NCI-H2227 treated with DMSO at 0.1 percent for 48 hours (cell line): ENCODE measurements at places on chromosomes 6 and 20.

- DNase-seq: no peak
These were observed 26.2 kb upstream of the MICB start for GRCh38 chr6:31471711-31472110.

DNA sequence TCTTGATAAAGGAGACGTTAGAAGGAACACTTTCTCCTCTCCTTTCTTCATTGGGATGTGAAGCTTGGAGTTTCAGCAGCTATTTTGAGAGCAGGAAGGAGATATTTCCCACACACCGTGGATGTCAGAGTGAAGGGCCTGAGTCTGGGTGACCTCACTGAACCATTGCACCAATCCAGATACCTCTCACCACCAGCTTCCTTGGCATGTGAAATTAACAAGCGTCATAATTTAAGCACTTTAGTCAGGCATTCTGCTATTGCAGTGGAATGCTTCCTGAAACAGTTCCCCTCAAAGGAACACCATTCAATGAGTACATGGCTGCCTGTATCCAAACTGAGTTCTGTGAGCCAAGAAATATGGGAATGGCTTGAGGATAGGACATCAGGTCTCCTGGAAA, 83.7 kb downstream of the CHMP4B start:
- no peak for DNase-seq

DNA sequence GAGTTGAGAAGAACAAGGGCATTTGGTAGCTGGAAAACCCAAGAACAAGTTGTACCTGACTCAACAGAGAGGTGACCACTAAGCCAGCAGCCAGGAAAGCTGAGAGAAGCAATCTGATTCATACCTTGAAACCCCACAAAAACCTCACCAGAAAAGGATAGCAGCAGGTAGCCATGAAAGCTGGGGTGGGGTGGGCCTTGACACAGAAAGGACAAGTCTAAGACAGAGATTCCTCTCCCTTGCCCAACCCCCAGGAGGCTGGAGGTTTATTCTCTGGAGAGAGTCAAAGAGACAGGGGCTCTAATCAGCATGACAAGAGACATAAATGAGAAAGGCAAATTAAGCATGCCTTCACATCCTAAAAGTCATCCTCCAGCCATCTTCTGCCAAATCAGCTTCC, 151.7 kb upstream of the DST start:
- no peak for DNase-seq

DNA sequence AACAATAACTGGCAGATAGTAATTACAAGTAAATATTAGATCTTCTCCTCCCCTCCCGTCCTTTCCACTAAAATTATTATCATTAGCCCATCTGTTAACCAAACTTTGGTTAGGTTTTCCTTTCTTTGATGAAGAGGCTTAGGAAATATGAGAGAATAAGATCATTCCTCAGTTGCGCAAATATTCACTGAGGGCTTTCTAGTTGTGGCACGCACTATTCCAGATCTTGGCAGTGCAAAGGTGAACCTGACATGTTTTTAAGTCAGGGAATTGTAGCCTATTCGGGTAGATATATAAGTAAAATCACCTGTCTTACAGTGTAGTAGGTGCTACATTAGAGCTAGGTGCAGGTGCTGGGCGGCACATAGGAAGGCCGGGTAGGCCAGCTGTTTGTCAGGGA, 31.1 kb downstream of the RNF217 start:
- no peak for DNase-seq

DNA sequence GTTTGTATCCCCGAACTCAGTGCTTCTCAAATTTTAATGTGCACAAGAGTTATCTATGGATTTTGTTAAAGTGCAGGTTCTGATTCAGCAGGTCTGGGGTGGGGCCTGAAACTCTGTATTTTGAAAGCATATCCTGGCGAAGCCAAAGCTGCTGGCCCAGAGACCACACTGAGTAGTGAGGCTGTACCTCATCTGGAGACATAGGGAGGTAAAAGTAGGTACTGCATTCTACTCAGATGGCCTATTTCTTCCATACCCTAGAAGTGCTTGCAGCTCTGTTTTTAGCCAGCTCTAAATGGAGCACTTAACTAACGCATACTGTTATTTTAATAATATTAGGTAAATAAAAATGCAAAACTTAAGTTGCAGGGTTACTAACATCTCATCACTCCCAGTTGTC, 241.6 kb upstream of the PRND start:
- no peak for DNase-seq

GRCh38 chr6:45109551-45109950, 218.6 kb upstream of the RUNX2 start:
- no peak for DNase-seq

GRCh38 chr20:46099491-46100287, 9.9 kb upstream of the NCOA5 start:
- DNase-seq: no peak
